NCI-H1436 (cell line): ENCODE measurements at places on chromosomes 7 and 10.
A peak's percentile ranks its signal among the peaks of the same experiment; 100 is the strongest.

DNA sequence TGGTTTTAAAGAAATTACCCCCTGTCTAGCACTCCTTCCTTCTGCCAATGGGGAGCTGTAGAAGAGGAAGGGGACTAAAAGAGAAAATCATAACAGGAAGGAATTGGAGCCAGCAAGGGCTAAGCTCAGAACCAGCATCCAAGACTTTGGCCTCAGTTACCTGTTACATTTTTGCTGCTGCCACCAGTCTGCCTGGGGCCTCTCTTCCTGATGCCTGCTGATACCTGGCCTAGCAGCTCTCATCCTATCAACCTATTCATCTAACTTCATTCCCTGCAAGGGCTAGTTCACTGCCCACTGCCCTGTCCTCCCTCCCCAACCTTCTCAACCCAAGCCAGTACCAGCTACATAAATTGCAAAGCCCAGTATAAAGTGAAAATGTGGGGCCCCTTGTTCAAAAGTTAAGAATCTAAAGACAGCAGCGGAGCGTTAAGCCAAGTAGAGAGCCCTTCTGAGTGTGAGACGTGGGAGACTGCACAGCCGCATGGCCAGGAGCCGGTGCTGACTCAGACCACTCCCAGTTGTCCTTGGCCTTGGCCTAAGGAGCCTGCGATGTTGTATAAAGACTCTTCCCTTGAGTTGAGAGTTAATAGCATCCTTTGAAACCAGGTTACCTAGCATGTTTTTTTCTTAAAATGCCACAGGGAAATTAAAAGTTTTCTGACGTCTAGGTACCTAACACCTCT lies 13.2 kb upstream of the AOC1 start:
- DNase-seq: no peak

DNA sequence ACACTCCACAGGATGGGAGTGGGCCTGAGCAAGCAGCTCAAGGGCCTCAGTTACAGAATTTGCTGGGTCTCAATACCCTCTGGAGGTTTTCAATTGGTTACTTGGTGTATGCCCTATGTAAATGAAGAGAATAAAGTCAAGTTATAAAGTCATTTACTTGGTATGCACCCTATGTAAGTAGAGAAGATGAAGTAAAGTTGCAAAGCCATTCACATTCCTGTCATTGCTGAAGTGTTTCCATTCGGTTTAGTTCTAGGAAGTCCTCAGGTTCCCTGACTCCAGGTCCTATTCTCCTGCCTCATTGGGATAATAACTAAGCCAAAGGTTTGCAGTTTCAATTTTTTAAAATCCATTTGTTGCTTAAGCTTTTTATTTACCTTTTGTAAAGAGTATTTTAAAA lies 272.6 kb upstream of the NPSR1 start:
- DNase-seq: no peak

GRCh38 chr7:135616136-135616535 lies 46.2 kb upstream of the STMP1 start:
- no peak for DNase-seq

DNA sequence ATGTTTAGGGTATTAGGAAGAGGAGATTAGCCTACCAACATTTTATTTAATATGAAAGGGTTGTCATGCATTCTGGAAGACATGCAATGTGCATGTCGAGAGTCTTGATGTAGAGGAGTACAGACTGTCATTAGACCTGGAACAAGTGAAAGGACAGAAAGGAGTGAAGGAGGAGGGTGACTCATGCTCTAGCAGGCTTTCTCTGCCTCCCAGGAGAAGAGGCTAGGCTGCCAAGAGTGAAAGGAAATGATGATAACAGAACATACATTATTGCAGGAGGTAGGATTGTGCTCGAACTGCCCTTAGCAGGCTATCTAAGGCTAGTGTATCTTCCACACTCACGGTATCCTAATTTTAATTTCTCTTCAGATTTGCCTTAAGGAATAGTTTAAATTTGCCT lies 228.8 kb downstream of the EXOC4 start:
- no peak for DNase-seq

DNA sequence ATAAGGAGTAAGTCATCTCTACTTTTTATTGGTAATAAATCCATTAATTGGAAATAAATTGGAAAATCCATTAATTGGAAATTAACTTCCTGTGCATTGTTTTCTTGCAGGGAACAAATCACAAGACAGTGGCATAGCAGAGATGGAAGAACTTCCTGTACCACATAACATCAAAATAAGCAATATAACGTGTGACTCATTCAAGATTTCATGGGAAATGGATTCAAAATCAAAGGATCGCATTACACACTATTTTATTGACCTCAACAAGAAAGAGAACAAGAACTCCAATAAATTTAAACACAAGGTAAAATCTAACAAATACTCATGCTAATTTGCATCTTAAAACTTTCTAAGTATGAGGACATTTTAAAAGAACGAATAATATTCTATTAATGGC lies 57.8 kb downstream of the PHYHIPL start:
- DNase-seq: no peak

- no peak for DNase-seq
Observed at GRCh38 chr7:746155-747061, 19.3 kb upstream of the PRKAR1B start.

DNA sequence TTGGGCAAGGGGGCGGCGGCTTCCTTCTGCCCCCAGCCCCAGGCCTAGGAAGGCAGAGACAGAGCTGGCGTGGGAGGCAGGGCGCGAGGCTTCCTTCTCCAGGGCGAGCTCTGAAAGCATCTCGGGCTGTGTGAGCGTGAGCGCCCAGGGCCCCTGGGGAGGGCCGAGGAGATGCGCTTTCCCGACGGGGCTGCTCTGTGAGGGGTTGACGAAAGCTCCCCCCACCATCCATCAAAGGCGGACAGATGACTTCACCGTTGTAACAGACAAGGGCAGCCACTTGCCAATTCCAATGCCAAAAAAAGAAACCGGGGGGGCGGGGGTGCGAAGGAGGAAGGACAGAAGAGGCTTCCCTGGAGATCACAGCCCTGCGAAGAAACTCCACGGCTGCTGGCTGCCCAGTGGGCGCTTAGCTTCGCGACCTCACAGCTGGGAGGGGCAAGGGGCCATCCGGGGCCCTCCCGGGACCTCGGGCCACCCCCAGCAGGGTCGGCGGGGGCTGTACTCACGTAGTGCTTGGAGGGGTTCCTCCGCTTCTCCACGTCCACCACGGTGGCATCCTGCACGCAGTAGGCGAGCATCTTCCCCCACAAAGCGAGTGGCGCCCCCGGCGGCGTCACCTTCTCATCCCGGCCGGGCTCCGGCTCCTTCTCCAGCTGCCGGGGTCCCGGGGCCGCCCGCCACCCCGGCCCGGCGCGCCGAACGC lies 537 bp downstream of the SH3PXD2A start:
- DNase-seq: no peak

DNA sequence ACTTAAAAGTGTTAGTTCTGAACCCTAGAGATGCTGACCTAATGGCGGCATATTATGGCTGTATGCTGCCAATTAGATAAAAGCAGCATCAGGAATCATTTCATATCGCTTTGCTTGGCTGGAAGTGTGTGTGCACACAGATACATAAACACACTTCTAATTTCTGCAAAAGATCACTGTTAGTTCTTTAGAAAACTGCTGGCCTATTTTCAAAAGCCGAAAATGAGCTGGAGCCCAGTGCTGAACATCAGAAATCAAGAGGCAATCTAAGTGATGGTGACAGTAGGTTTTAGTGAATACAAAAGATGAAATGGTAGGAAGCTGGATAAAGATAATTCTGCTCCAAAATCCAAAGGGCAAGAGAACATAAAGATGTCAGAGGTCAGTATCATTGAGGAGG lies 745.8 kb upstream of the LRRTM3 start:
- DNase-seq: no peak

- no peak for DNase-seq
Observed at GRCh38 chr10:30842894-30843293, 188.8 kb downstream of the ZNF438 start.

DNA sequence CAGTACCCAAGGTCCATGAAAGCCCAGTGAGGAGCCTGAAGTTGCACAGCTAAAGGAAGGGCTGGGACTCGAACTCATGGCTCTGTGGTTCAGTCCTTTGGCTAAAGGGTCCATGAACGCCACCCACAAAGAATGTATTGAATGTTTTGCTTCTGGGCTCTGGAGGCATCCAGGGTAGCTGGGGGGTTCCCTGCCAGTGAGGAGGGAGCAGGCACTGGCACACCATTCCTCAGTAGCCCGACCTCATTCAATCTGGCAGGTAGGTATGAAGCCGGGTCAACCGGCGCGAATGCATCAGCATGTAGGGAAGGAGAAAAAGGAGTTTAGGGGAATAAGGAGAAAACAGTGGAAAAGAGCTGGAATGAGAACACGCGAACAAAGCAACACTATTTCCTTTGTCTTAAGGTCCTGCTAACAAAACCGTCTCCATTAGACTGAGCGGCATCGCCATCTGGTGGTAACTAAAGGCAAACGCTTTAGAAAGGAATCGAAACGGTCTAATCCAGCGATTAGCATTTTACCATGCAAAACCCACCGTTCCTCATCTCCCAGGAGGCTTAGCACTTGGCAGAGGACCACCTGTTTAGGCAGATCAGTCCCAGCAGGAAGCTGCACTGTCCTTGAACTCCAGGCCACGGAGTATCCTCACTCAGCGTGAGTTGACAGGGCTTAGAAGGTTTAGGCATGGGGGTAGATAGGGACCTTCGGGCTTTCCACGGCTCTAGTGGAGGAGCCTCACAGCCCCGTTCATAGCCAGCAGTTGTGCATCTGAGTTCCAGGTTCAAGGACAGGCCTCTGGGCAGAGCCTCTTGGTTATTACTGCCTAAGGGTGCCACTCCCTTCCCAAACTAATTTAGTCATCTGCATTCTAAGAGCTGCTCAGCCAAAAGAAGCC lies 122.8 kb downstream of the UBE2H start:
- peak; percentile 84 for DNase-seq

DNA sequence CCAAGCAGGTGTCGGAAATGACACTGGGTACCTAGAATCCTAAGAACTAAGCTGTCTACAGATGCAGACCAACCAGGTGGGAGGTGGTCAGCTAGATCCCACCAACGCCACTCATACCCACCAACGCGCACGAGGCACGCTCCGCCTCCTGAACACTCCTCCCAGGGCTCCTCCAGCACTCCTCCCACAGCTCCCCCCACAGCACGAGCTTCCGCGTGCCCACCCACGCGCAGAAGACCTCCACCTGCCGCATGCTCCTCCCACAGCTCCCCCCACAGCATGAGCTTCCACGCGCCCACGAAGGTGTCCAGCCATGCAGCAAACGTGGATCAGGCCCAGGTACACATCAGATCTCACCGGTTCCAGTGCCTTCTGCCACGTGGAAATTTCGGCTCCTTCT lies 196.0 kb downstream of the MAD1L1 start:
- no peak for DNase-seq

DNA sequence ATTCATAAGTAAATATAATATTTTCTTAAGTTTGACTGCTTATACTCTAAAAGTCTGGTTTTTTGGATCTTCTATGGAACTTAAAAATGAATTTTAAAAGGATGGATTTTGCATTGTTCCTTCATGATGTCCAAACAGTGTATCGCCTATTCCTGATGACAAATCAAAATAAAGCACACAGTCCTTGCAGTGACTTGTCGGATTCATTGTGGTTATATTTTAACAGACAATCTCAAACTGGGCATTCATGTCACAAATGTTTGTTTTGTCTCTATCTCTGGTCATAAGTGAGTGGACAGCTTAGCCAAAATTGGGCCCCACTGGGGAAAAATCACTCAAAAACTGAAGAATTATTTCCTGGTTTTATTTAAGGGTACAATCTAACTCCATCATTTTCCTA lies 74.8 kb downstream of the LMBR1 start:
- DNase-seq: no peak

- no peak for DNase-seq
Observed at GRCh38 chr7:128454808-128455542, 703 bp upstream of the HILPDA start.

GRCh38 chr7:142459551-142459963 lies 201.7 kb upstream of the PRSS58 start:
- DNase-seq: no peak

DNA sequence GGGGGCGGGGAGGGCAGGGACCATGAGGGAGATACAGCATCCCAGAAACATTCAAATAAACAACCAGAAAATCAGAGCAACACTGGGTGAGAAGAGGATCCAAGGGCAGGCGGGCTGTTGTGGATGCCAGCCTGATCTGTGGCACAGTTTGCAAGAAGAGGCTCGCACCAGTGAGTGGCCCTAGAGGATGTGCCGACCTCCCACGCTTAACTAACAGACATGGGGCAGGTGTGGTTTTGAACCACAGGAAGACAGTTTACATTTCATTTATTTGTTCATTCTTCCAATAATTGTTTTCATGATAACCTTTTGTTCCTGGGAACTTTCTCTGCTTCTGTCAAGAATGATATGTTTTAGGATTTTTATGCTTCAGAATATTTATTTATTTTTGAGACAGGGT lies 115.6 kb downstream of the ZNF248 start:
- no peak for DNase-seq

DNA sequence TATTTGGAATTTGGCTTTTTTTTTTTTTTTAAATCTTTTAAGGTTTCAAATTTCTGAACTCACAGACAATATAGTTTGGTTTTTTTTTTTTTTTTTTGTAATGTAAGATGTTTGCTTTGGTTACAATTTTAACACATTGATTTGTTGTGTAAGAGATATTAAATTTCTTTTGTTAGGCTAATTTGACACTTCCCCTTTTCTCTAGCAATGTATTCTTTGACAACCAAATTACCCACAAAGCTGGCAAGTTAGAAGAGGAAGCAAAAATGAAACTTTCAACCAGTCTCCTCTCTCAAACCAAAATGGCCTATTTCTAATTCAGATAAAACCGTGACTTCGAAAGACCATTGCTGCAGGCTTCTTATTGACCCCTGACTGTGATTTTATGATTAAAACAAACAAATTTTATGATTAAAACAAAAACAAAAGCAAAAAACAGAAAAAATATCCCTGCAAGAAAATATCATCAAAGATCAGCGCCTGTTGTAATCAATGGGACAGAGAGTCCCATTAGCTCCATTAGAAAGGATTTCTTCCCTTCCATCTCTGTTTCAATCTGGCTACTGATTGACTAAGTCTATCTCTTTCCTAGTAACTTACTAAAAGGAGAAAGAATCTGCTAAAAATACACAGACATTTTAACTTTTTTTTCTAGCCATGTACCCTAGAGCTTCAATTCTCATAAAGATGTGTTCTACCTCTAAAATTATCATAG lies 489.2 kb downstream of the MDFIC start:
- DNase-seq: no peak

DNA sequence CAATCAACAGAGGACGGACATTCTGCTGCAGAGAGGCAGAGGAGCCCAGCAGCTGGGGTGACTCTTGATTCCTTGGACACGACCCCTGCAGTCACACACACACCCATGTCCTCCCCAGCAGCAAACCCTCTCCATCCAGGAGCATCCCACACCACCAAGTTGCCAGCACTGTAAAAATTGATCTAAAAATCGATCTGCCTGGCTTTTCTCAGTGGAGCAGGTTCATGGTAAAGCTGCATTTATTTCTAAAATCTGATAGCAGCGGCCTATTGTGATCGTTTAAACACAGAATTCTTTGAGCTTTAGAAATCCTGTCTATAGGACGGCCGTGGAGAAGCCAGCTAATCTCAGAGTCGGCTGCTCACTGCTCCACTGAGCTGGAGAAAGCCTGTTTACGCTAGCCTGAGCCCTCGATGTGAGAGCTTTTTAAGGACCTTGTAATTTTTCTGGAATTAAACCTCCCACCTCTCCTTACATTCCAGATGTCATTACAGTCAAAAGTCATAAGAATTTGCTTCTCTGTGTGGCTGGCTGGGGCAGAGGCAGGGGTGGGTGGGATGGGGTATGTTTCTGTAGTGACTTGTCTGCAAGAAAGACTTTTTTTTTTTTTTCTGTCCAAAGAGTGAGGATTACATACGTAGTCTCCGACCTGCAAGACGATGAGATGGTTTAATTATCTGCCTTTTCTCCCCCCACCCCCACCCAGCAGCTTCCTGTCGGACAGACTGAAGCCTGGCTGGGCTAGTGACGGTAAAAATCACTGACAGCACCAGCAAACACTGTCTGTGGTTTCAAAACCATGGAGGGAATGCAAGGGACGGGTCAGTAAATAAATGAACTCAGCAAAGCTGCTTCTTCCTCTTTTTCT lies 31.6 kb downstream of the TRIM8 start:
- DNase-seq: no peak
